ENCODE measurements at places on chromosomes 2 and 18.
A peak's percentile ranks its signal among the peaks of the same experiment; 100 is the strongest.

GRCh38 chr18:49340446-49340845, 120.0 kb downstream of the DYM start:
- no peak for DNase-seq

DNA sequence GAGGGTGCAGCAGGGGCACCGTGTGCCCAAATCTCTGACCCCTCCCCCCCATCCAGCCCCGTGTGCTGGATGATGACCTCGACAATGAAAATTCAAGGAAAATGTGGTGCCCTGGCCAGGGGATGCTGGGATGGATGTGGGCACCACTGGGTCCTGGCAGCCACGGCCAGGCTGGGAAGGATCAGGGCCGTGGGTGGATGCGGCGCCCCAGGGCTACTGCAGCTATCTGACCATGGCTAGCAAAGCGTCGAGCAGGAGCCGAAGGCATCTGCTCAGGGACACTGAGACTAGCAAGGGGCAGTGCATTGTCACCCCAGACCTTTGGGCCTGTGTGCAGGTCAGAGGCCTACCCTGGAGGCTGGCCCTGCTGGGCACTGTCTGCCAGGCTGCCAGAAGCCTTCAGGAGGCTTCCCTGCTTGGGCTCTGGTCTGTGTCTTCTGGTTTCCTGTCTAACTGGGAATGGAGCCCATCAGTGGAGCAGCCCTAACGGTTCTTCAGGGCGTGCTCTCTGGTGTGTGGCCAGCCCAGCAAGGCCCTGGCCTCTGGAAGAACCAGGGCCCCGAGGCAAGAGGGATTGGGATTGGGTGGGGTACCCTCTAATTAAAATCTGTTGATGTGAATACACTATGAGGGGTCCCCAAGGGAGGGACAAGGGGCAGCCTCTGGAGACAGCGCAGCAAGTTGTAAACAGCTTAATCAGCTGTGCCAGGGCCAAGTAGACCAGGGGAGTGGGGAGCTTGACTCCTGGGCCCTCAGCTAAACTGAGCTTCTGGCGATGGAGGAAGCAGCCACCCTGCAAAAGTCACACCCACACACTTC, 98.0 kb downstream of the STPG4 start:
- peak; percentile 77 for DNase-seq

GRCh38 chr2:131035112-131035825, 58.0 kb downstream of the FAM168B start:
- no peak for DNase-seq

GRCh38 chr2:55862673-55863390, 60.8 kb downstream of the EFEMP1 start:
- no peak for DNase-seq

- DNase-seq, result no peak
These were observed 42.6 kb upstream of the SPRED2 start for GRCh38 chr2:65475000-65475399.

DNA sequence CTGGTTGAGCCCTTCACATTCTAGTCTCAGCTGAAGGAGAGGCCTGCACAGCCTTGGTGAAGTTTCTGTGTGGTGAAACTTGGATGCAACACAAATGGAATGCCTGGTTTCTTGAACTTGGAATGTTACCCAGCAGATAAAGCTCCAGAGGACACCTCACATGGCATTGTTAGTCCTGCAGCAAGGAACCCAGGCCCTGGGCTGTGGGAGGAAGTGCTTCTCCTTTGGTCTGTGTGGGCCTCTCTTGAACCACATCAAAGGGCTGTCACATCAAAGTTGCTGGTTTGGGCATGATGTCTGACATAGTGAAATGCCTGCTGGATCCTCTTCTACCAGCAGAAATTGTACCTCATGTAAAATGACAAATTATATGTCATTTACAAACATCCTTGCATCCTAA, 198.5 kb downstream of the FHOD3 start:
- no peak for DNase-seq

DNA sequence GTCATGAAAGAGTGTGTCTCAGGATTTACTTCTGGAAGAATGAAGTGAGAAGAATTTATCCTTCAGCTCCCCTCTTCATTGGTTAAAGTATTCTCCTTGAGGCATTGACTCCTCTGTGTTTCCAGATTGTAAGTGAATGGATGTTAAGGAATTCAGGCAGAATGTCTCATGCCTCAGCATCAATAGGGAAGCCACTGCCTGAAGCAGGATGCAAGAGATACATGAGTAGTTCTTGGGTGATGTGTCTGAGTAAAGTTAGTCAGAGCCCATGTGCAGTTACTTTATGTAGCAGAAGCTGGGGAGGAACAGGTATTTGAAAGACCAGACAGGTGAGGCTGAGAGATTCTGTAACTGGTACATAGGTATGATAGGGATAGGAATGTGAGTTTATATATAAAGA, 34.0 kb upstream of the TMEFF2 start:
- no peak for DNase-seq

DNA sequence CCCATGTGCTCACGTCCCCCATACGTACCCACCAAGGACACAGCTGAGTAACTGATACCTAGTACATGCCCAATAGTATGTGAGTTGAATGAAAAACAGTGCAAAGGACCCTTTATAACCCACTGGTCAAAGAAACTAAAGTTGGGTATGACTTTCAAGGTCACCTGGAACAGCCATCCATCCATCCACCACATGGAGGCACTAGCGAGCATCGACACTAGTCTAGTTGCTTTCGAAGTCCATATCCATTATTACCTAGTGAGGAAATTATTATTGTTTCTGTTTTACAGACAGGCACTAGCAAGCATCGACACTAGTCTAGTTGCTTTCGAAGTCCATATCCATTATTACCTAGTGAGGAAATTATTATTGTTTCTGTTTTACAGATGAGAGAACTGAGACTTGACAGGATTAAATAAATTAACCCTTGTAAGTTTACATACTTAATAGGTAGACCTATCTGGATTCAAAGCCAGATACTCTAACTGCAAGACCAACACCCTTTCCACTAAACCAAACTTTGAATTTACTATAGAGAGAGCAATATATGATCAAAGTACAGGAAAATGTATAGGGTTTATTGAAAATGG, 233.7 kb downstream of the METTL4 start:
- no peak for DNase-seq

- no peak for DNase-seq
These were observed 5.7 kb downstream of the GPR35 start for GRCh38 chr2:240630771-240631547.

DNA sequence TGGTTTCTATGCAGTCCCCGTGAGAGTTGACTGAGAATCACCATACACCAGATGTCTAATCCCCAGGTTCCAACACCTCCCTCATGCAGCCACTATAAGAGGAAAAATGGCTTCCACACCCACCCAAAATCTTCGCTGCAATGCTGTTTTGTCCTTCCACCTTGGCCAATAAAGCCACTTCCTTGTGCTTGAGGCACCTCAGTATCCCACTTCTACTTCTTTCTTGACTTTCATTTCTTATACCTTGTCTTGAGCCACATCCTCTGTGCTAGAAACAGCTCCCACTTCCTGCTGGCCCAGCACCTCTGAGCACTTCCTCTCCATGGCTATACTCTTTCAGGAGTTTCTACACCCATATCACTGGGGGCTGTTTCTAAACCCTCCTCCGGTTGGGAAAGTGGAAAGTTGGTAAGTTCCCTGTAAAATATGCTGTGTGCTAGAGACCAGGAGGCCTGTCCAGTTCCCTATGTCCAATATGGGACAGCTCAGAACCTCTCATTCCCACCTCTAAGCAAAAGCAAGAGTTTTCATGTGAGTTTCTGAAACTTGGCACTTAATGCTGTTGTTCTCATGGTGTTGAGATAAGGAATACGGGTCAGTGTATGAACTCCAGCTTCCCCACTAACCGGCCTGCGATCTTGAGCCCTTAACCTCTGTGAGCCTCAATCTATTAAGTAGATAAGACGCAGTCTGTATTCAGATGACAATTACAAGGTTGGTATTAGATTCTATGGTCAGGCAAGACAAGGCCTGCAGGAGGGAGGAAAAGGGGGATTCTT, 209.1 kb upstream of the ID2 start:
- no peak for DNase-seq

DNA sequence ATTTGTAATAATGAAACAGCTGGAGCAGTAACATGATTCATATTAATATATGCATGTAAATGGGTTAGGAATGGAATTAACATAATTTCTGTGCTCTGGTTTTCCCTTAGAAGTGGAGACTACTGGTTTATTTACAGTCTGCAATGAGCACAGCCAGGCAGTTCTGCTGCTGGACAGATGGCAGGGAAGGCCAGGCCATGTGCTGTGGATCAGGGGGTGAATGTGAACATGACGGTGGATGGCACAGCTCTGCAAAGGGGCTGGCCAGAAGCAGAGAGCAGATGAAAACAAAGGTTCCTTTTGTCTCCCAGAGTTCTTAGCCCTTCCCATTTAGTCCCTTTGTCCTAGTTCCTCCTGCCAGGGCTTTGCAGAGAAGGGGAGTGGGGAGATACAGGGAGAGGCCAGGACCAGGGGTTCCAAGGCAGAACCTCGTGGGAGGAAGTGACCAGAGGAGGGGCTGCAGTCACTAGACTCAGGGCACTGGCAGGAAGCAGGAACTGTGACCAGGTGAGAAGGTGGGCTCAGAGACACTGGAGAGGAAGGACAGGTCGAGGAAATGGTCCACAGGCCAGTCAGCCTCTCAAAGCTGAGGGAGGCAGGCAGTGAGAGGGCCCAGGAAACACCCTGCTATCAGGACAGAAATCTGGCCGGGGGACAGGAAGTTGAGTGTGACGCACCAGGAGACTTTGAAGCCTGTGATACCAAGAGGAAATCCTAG, 112.9 kb upstream of the ATP8B1 start:
- no peak for DNase-seq

- no peak for DNase-seq
These were observed 17.1 kb upstream of the MCM6 start for GRCh38 chr2:135893374-135893794.

- no peak for DNase-seq
These were observed 34.8 kb downstream of the GAREM1 start for GRCh38 chr18:32435631-32436500.

DNA sequence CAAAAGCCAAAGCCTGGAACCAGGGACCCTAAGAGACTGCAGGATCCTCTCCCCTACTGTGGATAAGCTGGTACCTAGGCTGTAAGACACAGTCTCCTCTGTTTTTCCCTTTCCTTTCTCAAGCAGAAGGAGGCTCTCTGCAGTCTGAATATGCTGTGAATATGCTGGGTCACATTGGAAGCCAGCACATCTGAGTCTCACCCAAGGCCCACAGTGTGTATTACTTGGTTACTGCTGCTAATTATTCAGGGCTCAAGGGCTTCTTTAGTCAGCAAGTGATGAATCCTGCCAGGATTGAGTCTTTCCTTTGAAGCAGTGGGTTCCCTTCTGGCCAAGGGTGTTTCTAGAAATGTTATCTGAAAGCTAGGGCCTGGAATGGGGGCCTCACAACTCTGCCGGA, 60.7 kb downstream of the CCDC85A start:
- no peak for DNase-seq

GRCh38 chr2:20241973-20242726, 17.2 kb upstream of the SDC1 start:
- DNase-seq, result no peak

GRCh38 chr18:78787751-78788150, 191.9 kb upstream of the SALL3 start:
- no peak for DNase-seq

- DNase-seq, result no peak
These were observed 122.3 kb downstream of the HAUS1 start for GRCh38 chr18:46226461-46226860.

GRCh38 chr2:73841912-73842738, 13.4 kb downstream of the STAMBP start:
- no peak for DNase-seq

DNA sequence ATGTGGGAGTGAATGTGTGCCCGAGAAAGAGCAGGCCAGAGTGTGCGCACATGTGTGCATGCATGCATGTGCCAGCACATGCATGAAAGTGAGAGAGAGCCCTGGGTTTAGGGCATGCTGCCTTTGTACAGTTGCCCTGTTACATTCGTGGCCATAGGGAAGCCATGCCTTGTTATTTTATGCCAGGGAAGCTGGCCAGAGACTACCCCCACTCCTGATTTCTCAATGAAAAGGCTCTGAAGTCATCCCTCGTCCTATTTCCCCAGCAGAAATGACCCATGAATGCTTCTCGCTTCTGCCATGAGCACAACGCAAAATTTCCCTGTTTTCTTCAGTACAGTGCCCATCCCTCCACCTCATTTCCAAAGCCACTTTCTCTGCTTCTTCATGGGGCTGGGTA, 143.0 kb downstream of the CELF4 start:
- DNase-seq, result no peak

DNA sequence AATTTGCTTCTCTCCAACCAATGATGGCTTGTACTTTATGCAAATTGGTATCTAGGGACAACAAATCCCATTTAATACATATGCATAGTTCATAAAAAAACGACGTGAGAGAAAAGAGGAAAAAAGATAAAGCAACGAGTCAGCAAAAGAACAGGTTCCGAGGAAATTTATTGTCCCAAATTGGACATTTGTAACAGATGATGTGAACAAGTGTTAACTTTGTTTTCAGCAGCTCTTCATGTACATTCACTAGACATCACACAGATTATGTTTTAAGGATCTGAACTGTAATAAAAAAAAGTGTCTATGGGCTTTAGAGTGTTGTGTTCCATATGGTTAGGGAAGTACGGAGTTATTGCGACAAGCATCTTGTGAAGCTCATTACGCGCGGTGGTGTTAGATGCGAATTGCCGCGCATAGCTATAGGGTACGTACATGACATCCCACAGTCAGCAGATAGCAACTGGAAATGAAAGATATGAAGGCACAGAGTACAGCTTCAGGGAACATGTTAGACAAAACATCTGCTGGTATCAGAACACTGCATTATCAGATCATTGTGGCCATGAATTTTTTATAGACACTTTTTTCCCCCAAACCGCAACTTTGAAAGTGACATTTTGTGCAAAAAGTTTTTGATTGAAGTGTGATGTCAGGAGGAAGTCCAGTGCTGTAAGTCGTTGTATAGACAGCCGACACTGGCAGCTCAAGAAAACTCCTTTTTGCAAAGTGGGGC, 1073.1 kb upstream of the FANCL start:
- DNase-seq, result no peak

GRCh38 chr18:47500930-47501329, 249.5 kb upstream of the SKOR2 start:
- DNase-seq, result no peak

- DNase-seq, result no peak
These were observed 42.5 kb downstream of the DPYSL5 start for GRCh38 chr2:26890341-26891000.
